ENCODE measurements at places on chromosomes 6 and 20.

GRCh38 chr6:154479771-154480639 is 30.5 kb downstream of the CNKSR3 start:
- no peak for DNase-seq

- DNase-seq = no peak
Measured at GRCh38 chr6:166520905-166521834, 65.3 kb downstream of the RAMACL start.

DNA sequence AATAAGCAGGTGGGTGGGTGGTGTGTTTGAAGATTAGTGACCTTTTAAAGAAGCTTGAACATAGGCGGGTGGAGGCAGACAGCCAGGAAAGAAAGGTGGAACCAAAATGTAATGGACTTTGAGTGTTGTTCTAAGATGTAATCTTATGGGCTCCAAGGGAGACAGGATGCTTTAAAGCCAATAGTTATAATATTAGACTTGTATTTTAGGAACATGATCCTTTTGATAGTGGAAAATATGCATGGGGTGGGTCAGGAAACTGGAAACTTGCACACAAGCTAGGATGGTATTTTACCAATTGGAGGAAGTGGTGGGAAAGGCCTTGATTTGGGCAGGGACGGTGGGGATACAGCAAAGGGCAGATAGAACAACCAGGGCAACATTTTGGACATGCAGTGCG is 151.8 kb upstream of the PDE7B start:
- no peak for DNase-seq

- DNase-seq = no peak
Measured at GRCh38 chr6:53813096-53813495, 18.3 kb downstream of the LRRC1 start.

DNA sequence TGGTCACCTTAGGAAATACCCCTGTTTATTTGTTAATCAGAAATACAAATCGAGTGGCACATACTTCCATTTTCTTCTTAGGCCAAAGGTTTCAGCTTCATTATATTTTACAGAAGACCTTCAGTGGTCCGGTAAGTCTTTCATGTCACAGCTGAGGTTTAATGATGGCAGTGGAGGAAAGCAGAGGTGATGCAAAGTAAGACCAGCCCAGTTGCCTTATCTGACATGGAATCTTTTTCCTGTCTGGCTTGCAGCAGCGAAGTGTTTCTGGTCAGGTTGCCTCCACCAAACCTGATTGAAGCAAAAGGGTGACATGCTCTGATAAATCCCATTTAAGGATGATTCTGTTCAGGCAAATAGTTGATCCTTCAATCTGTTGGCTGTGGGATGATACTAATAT is 100.0 kb downstream of the PRDM1 start:
- DNase-seq = no peak

- no peak for DNase-seq
Measured at GRCh38 chr6:122751326-122751725, 28.2 kb upstream of the FABP7 start.

- no peak for DNase-seq
Measured at GRCh38 chr6:156944412-156944811, 167.2 kb downstream of the ARID1B start.

- DNase-seq = no peak
Measured at GRCh38 chr6:30154709-30155519, 6.1 kb downstream of the TRIM10 start.

- no peak for DNase-seq
Measured at GRCh38 chr6:123042401-123042800, 46.4 kb downstream of the CLVS2 start.

GRCh38 chr6:42259841-42260395 is 42.3 kb upstream of the MRPS10 start:
- DNase-seq = no peak

- peak; percentile 67 for DNase-seq
Measured at GRCh38 chr6:15427331-15428070, 181.6 kb downstream of the JARID2 start.

DNA sequence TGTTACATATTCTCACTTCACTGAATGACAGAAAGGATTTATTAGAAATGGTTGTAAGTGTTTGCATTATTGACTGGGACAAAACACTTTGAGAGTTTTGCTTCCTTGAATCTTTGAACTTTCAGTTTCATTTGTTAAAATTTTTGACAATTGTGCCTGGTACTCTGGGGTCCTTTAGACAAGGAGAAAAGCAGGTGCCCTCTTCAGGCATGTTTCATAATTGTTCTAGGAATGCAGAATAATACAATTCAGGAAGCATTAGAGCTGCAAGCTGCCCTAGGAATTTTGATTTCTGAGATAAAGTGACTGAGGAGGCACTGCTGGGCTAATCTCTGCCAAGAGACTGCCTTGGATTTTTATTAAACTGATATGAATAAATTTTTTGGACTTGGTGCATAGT is 49.7 kb downstream of the TOP1 start:
- DNase-seq = peak; percentile 1

DNA sequence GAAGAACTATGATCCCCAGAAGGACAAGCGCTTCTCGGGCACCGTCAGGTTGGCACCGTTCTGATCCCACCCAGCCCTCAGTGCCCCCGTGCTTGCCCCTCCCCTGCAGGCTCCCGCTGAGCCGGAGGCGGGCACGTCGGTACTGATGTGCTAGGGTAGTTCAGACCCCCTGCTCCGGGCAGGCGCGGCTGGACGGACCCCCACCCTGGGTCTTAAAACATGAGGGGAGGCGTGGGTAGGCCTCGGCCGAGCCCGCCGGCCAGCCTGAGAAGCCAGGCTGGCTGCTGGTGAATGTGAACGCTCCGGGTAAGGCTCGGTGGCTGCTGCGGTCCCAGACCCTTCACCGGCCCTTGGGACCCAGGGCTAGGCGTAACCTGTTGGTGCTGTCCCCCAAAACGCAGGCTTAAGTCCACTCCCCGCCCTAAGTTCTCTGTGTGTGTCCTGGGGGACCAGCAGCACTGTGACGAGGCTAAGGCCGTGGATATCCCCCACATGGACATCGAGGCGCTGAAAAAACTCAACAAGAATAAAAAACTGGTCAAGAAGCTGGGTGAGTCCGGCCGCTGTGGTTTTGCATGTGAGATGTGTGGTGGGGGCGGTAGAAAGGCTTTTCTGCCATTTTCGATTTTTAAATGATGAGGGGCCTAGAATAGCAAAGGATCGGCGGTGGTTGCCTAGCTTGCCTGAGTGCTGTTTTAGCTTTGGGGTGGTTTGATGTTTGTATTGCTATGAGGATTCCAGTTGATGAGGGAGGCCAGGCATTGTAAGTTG is 964 bp downstream of the RPL10A start:
- DNase-seq = no peak

DNA sequence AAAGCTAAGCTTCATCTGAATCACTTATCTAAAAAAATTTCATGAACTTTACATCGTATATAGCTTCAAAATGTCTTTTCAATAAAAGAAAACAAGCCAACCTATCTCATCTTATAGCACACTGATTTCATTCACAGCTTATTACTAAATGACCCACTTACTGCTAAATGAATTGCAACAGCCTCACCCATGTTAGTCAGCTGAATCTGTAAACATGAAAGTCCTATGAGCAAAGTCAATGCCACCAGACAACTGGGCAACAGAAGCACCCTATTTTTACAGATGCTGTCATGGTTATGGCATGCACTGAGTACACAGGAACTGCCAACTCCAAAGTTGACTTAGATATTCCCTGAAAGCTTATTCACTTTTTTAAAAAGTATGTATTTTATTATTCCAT is 41.2 kb upstream of the DST start:
- no peak for DNase-seq

DNA sequence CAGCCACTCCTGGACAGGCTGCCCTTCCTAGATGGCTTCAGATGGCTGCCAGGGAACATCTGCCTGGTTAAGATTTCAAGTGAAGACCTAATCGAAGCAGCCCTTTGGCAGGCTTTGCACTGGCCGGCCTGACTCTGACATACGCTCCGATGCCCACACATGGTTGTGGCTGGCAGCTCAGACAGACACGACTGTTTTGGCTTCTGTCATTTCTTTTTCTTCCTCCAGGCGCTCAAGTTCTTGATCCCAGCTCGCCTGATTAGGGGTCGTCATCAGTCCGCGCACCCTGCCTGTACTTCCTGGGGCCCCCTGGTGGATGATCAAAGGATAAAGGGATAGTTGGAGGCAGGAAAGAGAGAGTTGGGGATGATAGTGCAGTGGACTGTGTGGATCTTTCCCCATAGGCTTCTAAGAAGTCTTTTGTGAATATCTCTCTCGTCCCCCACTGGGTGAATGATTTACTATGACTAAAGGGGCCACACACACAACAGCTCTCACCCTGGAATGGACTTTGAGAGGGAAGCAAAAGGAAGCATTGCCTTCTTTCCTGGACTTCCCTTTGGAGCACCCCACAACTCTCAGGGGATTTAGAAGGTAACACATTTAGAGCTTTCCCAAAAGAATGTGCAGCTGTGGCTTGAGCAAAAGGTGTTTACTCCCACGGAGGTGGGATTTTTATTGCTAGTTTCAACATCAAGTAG is 21.4 kb upstream of the TRAM2 start:
- peak; percentile 28 for DNase-seq

GRCh38 chr6:11323666-11324452 is 91.4 kb upstream of the NEDD9 start:
- no peak for DNase-seq

GRCh38 chr20:57244221-57244585 is 22.2 kb downstream of the BMP7 start:
- DNase-seq = no peak

DNA sequence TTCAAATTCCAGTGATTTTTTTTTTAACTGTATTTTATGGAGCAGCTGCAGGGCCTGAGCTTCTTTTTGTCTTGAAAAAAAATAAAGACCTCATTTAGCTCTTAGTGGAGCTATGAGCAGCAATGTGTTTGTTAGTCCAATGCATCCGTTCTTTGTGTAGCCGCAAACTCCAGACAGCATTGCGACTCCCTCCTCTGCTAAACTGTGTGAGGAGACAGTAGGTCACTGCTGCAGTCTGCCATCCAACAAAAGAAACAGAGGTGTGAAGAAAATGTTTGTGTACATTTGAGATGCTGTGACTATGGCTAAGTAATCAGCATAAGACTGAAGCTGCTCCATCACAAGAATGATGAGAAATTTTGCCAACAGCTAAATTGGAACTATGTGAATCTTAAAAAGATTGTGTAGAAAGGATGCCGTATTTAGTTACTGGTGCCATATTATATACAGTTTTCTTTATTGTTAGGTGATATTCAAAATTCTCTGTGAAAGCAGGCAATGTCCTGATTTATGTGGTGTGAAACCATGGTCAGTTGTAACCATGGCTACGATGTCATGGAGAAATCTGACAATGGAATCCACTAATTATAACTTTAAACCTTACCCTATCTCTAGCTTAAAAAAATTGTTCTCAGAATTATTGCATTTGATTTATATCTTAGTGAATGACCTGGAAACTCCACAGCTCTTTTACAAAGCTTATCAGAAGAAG is 428.8 kb upstream of the EPHA7 start:
- DNase-seq = no peak

DNA sequence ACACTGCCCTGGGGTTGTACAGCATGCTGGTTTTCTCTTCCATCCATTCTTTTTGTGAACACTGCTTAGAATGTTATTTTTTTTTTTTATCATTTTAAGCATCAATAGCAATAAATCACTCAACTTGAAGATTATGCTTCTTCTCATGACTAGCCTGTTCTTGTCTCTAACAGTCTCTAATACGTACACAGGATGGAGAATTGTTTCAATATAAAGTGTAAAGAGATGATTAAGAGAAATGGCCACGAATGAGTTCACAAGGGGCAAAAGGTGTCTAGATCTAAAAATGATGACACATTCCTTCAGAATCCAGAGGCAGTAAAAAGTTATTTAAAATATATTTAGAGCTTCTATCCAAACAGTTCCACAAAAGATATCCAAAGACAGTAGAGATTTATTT is 390.2 kb downstream of the HDGFL1 start:
- no peak for DNase-seq

- no peak for DNase-seq
Measured at GRCh38 chr6:41451515-41452163, 94.5 kb upstream of the FOXP4 start.

- no peak for DNase-seq
Measured at GRCh38 chr6:133697666-133698065, 191.2 kb upstream of the TCF21 start.
